ENCODE measurements at places on chromosomes 1 and 21. TPM values are rescaled to one million over a fixed set of nuclear protein-coding genes. Genes with fewer than 3 reads are reported as not detected.
A peak's percentile ranks its signal among the peaks of the same experiment; 100 is the strongest.

GRCh38 chr1:192787914-192788585, 20.8 kb upstream of the RGS2 start:
- no peaks in the 10 kb centered on the region for H3K4me1 ChIP-seq
- H3K36me3 ChIP-seq = no peaks in the 10 kb centered on the region
- DNase-seq = peak; percentile 26
- H3K4me3 ChIP-seq = no peak overlapping the region
- no peak overlapping the region for H3K27ac ChIP-seq

DNA sequence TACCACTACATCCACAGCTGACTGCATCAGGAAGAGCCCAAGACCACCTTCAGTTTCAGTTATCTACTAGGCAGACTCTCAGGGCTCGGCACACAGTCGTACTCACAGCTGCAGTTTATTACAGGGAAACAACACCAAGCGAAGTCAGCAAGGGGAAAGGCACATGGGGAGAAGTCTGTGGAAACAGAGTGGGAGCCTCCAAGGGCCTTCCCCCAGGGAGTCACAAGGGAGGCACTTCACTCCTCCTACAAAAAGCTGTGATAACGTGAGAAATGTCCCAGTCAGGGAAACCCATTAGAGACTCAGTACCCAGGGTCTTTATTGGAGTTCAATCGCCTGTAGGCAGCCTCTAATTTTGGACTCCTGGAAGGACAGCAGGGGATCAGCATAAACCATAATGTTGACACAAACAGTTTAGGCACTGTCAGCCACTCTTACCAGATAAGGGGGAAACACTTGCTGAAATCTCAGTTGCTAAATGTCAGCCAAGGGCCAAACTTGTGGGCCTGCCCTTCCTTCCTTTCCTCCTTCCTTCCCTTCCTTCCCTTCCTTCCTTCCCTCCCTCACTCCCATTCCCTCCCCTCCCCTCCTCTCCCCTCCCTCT, 444.0 kb downstream of the SMYD3 start:
- no peak overlapping the region for H3K4me3 ChIP-seq
- no peak for DNase-seq
- H3K27ac ChIP-seq = no peak overlapping the region
- peaks cover 26% of the 10 kb centered on the region for H3K4me1 ChIP-seq

GRCh38 chr1:117367046-117368025, at the start of gene MAN1A2:
Gene MAN1A2, plus strand, starts transcription at chr1:117367449. Its CDS starts 735 bp downstream, at chr1:117368184.
- no peaks in the 10 kb centered on the region for H3K36me3 ChIP-seq
- H3K4me1 ChIP-seq = peaks cover 38% of the 10 kb centered on the region

GRCh38 chr1:84141182-84142003, 2.7 kb upstream of the PRKACB start:
- H3K27me3 ChIP-seq = no peaks in the 10 kb centered on the region
- H3K36me3 ChIP-seq = no peaks in the 10 kb centered on the region
- no peak overlapping the region for H3K27ac ChIP-seq
- no peak for DNase-seq
- H3K4me1 ChIP-seq = no peaks in the 10 kb centered on the region

- H3K27me3 ChIP-seq = no peaks in the 10 kb centered on the region
- H3K4me1 ChIP-seq = no peaks in the 10 kb centered on the region
- H3K36me3 ChIP-seq = no peaks in the 10 kb centered on the region
- no peak for DNase-seq
- H3K27ac ChIP-seq = no peak overlapping the region
- peak overlapping the region; percentile 59 for H3K4me3 ChIP-seq
Observed at GRCh38 chr1:37947364-37947763, 511 bp upstream of the INPP5B start.

- DNase-seq = no peak
- H3K4me3 ChIP-seq = no peak overlapping the region
- H3K36me3 ChIP-seq = no peaks in the 10 kb centered on the region
- no peak overlapping the region for H3K27ac ChIP-seq
- peaks cover 2% of the 10 kb centered on the region for H3K4me1 ChIP-seq
Observed at GRCh38 chr1:81388435-81388834, 412.3 kb upstream of the ADGRL2 start.

DNA sequence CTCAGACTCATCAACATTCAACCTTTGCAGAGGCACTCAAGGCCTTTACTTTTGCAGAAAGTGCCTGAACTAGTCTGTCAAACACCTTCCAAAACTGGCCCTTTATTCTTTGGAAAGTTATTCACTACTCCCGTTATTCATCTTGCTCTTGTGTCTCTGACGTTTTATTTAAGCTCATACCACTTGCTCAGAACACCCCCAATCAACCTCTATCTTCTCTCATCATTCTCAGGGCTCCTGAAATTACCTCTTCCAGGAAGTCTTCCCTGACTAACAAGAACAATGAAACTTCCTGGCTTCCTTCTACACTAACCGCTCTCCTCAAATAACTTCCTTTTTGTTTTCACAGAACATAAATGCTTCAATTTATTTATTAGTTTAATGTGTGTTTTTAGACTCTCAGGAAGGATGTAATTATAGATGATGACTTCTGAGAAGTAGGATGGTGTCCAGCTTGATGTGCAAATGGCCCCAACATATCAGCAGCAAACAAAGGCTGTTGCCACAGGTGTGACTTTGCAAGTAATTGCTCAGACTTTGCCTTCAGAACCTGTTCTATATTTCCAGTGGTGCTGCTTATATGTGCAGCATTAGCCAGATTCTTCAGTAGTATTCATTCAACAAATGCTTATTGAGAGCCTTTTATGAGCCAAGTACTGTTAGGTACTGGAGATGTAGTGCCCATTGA, 22.8 kb upstream of the BATF3 start:
- H3K27ac ChIP-seq = no peak overlapping the region
- H3K4me3 ChIP-seq = no peak overlapping the region
- H3K36me3 ChIP-seq = no peaks in the 10 kb centered on the region
- H3K27me3 ChIP-seq = no peaks in the 10 kb centered on the region
- H3K4me1 ChIP-seq = no peaks in the 10 kb centered on the region

- no peak overlapping the region for H3K27ac ChIP-seq
- H3K27me3 ChIP-seq = no peaks in the 10 kb centered on the region
- no peak overlapping the region for H3K4me3 ChIP-seq
- H3K4me1 ChIP-seq = no peaks in the 10 kb centered on the region
Observed at GRCh38 chr1:61182049-61182448, 99.7 kb downstream of the NFIA start.

DNA sequence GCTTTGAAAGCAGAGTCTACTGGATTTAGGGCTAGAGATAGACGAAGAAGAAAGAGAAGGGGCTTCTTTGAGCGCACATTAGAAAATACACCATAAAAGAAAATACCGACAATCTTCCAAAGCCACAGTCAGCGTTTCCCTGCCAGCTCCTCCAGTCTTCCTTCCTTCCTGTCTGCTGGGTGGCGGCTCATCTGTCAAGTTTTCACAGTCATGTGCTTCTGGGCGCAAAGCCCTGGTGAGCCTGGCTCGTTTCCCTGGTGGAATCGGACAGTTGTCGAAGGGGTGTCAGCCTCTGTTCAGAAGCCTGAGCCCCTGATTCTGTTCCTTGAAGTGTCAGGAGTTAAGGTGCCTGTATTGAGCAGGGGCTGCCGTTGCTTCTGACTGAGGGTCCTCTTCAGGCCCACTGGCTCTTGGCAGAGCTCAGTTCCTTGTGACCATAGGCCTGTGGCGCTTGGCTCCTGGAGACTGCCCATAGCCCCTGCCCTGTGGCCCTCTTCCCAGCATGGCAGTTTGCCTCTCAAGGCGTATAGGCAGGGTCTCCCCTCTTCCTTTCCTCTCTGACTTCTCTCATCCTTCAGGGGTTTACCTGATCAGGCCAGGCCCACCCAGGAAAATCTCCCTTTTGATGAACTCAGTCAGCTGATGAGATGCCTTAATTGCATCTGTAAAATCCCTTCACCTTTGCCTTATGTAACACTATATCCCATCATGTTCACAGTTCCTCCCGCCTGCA, 58.6 kb downstream of the ADARB1 start:
- H3K27ac ChIP-seq = no peak overlapping the region
- H3K4me3 ChIP-seq = no peak overlapping the region
- H3K36me3 ChIP-seq = no peaks in the 10 kb centered on the region
- DNase-seq = no peak
- H3K27me3 ChIP-seq = no peaks in the 10 kb centered on the region

The SPRR2A gene
- total RNA-seq = not detected

The TESK2 gene
- 10.5 TPM for total RNA-seq

All from neural progenitor cell (in vitro differentiated cells).